RPMI8226 (cell line): ENCODE measurements at places on chromosomes 3 and 15.

GRCh38 chr3:41199866-41200668, 762 bp downstream of the CTNNB1 start:
- DNase-seq, result peak; percentile 33

GRCh38 chr3:158743664-158744566, 11.7 kb upstream of the RARRES1 start:
- no peak for DNase-seq

- DNase-seq, result peak; percentile 35
These were observed 125.4 kb upstream of the MME start for GRCh38 chr3:154954757-154955156.

DNA sequence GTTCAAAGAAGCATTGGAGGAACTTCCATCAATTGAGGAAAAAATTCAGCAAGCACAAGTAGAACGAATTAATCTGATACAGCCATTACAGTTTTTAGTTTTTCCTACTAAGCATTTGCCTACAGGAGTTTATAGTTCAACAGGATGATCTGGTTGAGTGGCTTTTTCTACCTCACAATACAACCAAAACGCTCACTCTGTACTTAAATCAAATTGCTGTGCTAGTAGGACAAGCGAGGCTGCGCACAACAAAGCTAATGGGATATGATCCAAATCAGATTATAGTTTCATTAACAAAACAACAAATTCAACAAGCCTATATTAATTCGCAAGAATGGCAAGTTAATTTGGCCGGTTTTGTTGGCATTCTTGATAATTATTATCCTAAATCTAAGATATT, 44.2 kb downstream of the ETFA start:
- no peak for DNase-seq

- DNase-seq, result no peak
These were observed 200.5 kb downstream of the UACA start for GRCh38 chr15:70562906-70563305.

DNA sequence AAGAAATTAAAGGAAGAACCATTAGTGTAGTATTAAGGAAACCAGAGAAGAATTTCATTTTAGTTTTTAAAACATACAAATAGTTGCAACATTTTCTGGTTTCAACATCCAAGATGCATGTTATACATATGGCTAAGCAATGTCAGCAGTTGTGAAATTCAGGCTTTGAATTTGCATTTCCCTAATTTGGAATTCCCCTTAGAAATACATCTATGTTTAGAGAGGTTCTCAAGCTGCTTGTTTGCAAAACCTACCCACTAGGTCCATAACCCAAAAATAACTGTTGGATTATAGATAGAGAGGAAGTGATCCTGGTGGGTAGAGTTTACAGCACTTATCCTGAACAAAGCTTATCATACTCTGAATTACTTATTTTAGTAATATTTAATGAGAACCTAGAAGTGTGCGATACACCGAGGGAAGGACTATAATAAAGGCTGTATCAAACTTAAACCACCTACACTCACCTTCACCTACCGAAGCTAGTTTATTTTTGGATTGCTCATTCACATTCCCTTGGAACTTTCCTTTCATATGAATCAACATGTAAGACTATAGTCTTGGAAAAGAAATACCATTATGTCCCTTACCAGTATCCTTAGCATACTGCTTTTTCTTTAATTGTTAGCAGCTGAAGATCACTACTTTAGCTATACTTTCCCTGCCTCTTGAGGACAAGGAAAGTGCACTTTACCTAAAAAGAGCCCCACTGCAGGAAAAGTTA, 60.6 kb downstream of the CHAC1 start:
- DNase-seq, result no peak
